CD8-positive, alpha-beta memory T cell (primary cell): ENCODE measurements at places on chromosomes 6 and 20. TPM values are rescaled to one million over a fixed set of nuclear protein-coding genes. Genes with fewer than 3 reads are reported as not detected.

LTB gene
- polyA plus RNA-seq, result 1,182 TPM

FOXO3 gene
- polyA plus RNA-seq, result 31.1 TPM

BCAS4 gene
- polyA plus RNA-seq, result 29.3 TPM

DNA sequence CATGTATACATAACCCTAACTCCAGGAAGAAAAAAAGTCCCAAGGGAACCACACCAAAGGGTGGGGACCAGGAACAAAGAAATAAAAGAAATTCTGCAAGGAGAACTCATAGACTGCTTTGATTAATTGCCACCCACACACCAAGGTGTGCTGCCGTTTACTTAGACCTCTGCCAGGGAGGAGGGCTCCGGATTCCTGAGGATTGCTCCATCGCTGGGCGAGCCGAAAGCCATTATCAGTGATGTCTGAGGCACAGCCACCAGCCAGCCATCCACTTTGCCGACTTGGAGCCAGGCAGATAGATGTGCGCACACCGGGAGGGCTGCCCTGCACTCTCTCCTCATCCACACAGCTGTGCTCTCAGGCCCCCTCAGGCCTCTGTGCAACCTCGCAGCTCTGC, 272.7 kb upstream of the FOXQ1 start:
- DNase-seq, result no peak

- no peak for DNase-seq
These were observed 213.8 kb upstream of the MARCKS start for GRCh38 chr6:113643407-113643770.

DNA sequence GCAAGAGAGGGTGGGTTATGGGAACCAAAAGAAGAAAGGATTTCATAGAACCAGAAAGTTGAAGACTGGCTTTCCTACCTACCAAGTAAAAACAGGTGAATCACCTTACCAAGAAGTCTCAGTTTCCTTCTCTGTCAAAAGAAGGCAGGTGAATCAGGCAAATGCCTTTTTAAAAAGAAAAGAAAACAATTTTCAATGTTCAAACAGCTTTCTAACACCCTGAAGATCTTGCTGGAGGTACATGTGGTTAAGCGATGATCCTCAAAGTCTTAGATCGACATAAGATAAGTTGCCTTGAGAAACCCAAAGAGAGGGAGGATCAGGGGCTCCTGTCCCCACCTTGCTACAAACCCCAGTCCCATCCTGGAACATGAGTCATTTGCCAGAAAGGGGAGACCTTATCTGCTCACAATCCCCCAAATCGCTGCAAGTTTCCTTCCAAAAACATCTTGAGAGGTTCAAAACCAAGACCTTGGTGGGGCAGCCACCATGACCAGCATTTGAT, 71.6 kb downstream of the NFATC2 start:
- DNase-seq, result no peak

DNA sequence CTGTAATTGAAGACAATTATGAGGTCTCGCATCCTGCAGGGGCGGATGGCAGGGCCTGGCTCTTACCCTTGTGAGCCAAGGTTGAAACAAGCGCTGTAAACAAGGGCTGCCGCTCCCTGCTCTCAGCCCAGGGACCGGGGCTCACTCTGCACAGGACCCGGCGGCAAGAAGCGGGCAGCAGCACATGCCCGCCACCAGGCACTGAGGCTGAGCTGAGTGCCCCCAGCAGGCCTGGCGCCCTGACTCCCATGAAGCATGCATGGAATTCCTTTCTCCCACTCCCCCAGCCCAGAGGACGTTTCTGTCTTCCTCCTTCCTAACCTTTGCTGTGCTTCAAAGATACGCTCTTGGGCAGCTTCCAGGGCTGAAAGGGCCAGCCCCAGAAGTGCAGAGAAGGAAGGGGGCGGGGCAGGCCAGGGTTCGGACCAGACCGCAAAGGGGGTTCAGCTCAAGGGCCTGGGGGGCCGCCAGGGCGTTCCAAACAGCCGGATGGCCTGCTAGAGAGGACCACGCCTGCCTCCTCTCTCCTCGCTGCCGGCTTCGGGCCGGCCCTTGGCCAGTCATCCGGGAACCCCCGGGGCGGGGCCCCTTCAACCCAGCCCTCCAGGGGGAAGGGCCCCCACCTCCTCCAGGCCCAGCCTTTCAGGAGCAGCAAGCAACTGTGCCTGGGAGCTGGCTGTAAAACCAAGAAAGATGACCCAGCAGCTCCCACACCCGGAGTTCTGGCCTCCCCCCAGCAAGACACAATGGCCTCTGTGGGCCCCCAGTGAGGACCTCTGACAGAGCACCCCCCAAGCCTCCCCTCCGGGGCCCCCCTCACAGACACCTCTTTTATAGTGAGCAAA, 109.9 kb downstream of the NOL4L start:
- DNase-seq, result no peak

DNA sequence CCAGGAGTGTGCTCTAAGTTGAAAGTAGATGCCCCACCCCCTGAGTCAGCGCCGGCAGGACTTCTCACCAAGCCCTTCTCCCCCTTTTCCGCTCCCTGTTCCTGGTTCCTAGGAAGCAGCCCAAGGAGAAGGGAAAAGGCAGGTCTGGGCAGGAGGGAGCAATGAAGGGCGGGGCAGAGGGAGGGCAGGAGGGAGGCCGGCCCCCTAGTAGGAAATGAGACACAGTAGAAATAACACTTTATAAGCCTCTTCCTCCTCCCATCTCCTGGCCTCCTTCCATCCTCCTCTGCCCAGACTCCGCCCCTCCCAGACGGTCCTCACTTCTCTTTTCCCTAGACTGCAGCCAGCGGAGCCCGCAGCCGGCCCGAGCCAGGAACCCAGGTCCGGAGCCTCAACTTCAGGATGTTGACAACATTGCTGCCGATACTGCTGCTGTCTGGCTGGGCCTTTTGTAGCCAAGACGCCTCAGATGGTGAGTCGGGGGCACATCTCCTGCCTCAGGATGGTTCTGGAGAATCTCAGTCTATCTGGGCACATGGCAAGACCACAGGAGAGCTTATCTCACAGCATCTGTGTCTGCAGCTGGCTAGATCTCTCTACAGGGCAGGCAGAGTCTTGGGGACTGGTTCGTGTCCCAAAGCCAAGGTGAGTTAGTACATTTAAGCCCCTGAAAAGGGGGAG, at the start of gene PROCR:
Gene PROCR (plus strand): TSS at position 320 of the 681 bp plus-strand sequence. CDS start 83 bp downstream, at position 403.
- no peak for DNase-seq

DNA sequence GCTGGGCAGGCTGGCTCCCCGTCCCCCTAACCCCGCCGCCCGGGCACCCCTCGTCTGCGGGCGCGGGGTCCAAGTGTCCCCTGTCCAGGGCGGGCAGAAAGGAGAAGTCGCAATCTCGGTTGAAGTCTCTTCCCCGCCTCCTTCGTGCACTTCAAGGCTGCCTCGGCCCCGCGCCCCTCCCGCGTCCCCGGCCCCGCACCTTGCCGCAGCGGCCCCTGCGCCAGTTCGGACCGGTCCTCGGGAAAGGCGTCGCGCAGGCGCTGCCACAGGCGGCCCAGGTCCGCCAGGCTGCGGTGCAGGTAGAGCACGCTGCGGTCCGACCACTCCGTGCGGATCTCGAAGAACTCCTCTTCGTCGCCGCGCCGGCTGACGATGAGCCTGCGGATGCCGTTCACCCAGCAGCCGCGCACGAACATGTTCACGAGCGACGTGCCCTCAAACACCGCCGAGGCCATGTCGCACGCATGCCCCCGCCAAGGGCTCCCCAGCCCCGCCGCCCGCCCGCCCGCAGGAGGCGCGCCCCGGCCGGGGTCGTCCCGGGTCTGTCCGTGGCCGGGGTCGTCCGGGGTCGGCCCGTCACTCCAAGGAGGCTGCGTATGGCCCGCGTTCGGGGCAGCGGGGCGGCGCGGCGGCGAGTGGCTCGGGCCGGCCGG, at the start of gene PXDC1:
Gene PXDC1 (minus strand): TSS at position 637 of the 653 bp plus-strand sequence. CDS start 182 bp downstream, at position 455.
- no peak for DNase-seq

DNA sequence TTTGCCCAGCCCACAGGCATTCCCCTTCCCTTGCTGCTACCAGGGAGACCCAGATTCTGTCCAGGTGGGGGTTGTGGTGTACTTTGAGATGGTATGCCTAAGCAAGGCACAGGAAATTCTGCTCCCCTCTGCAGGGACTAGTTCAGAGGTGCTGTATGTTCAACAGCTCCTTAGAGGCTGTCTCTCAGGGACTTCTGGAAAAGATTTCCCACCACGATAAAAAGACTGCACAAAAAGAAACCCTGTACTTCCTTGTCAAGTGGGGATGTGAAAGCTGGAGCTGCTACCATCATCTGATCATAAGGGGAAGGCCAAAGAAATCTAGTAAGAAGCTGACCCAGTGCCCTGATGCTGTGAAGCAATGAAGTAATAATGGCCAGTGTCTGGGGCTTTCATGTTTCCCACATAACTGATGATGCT, 51.5 kb upstream of the SMIM29 start:
- no peak for DNase-seq

GRCh38 chr6:11632795-11633511, 95.4 kb downstream of the TMEM170B start:
- DNase-seq, result no peak

DNA sequence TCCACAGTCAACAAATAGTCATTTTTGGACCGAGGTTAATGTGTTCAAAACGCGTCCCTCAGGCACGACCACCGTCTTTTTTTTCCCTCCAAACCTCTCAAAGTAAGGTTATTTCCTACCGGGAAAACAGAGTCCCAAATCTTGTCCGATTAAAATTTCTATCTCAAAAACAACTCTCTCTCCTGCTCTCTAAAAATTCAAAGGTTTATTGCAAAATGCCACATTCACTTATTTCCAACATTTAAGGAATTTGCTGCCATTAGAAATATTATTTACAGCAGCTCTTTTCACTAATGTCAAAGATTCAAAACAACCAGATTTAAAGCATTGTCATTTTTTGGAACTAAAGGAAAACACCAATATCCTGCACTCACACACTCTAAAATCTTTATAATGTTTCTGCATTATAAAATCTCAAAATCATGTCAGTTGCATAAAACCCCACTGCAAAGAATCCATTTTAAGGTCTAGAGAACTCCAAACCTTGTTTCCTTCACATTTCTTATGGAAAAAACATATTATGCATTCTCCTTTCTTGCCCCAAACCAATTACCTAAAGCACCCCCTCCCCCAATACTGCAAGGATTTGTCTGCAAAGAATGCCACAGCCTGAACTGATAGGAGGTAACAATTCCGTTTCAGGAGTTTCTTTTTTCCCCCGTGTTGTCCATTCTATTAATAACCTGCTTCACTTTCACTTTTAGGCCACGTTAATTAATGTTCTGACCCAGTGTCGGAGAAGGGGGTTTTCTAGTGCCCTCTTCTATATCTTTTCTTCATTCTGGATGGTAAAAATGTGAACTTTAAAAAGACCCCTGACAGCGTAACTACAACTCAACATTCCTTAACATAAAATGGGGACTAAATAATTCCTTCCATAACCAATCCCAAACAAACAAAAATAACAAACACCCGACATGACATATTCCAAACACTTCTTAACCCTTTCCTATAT, 1.4 kb downstream of the NRN1 start:
- no peak for DNase-seq

DNA sequence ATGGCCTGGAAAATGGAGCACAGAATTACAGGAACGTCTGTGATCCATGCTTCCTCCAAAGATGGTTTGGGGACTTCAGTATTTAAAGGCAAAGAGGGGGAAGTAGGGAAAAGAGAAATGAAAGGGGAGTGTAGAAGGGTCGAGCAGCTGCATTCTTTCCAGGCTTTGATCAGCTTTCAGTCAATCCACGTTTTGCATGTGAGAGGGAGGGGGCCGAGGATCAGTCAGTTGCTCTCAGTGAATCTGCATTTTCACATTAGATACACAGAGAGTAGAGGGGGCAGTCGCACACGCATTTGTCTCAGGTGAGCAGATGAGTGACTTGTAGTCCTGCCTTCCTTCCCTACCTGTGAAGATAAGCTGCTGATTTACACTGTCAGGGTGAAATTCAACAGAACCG, 78.8 kb downstream of the FOXF2 start:
- DNase-seq, result no peak

DNA sequence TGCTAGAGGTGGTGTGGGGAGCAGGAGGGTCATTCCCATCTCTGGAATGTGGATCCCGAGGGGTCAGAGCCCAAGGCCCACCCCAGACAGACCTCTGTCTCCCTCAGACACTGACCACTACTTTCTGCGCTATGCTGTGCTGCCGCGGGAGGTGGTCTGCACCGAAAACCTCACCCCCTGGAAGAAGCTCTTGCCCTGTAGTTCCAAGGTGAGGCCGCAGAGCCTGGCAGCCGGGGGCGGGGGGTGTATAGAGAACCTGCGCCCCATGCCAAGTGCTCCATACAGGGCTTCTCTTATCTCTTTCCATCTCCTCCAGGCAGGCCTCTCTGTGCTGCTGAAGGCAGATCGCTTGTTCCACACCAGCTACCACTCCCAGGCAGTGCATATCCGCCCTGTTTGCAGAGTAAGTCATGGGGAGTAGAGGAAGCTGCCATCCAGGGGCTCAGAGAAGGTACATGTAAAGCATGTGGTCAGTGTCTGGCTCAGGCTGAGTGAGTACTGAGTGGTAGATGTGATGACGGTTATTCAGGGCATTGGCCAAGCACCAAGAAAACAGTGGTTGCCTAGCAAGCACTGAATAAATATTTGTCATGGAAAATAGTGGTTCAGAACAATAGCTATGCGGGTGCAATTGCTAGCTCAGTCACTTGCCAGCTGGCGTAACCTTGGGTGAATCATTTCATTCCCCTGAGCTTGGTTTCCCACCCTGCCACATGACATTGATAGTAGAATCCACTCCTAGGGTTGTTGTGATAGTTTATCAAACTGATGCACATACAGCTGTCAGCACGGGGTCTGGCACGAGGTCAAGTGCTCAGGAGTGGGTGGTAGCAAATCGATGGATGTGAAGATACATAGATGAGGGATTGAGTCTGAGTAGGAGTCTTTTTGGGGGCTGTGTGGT, 3.5 kb downstream of the PIGT start:
- DNase-seq, result no peak

- no peak for DNase-seq
These were observed 9.8 kb downstream of the XRN2 start for GRCh38 chr20:21312813-21313474.

GRCh38 chr20:18101125-18101810, 36.4 kb upstream of the KAT14 start:
- no peak for DNase-seq

DNA sequence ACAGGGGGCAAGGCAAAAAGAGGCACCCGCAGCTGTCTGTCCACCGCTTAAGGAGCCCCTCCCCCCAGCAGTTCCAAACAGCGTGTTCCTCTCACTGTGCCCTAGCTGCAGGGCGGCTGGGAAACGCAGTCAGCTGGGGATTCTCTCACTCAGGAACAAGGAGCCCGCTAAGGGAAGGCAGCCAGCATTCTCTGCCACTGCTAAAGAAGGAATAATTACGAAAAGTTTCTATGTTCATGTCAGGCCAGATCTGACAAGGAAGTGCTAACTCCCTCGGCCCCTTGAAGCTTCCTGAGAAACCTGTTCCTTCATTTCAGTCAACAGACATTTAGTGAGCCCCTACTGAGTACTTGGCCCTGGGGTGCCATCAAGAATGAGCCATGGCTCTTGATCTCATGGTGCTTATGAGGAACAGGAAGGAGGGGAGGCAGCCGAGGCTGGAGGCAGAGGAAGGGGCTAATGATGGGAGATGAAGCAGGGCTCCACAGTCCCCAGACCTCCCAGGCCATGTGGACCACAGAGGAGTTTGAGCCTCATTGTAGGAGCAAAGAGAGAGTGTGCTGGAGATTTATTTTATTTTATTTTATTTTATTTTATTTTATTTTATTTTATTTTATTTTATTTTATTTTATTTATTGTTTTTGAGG, 101.7 kb upstream of the PMEPA1 start:
- DNase-seq, result no peak

GRCh38 chr6:80170433-80170832, 64.0 kb downstream of the BCKDHB start:
- no peak for DNase-seq
